NCI-H524 treated with DMSO at 0.1 percent for 48 hours (cell line): ENCODE measurements at places on chromosomes 1 and 21.

DNA sequence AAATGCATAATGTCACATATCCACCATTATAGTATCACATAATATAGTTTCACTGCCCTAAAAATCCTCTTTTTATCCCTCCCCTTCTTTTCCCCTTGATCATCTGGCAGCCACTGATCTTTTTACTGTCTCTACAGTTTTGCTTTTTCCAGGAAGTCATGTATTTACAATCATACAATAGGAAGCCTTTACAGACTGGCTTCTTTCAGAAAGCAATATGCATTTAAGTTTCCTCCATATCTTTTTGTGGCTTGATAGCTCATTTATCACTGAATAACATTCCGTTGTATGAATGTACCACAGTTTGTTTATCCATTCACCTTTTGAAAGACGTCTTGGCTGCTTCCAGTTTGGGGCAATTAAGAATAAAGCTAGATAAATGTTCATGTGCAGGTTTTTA lies 14.3 kb upstream of the WDTC1 start:
- no peak for DNase-seq

GRCh38 chr1:231206856-231207255 lies 34.2 kb upstream of the GNPAT start:
- DNase-seq, result no peak

- no peak for DNase-seq
Measured at GRCh38 chr1:54665852-54666251, 24.3 kb downstream of the MROH7 start.

GRCh38 chr1:21299780-21300395 lies 9.6 kb upstream of the ECE1 start:
- no peak for DNase-seq

- no peak for DNase-seq
Measured at GRCh38 chr1:165387961-165388360, 31.4 kb upstream of the LMX1A start.

GRCh38 chr1:8024329-8024728 lies 1.8 kb downstream of the ERRFI1 start:
- no peak for DNase-seq

GRCh38 chr1:186308264-186309060 lies 66.6 kb downstream of the TPR start:
- DNase-seq, result no peak

DNA sequence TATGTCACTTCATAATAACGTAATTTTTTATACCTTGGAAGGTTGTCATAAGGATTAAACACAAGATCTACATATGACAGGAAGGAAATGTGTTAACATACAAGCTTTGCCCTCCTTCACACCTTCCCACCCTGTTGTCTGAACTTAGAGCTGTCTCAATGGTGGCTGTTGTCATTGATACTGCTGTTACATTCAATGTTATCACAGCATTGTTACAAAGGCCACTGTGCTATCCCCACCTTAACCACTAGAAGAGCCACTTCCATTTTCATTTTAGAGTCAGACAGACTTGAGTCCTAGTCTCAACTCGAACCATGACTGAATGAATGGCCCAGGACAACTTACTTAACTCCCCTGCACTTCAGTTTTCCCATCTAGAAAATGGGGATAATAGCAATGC lies 31.2 kb downstream of the TAS1R2 start:
- DNase-seq, result no peak

- no peak for DNase-seq
Measured at GRCh38 chr1:13679651-13680050, 20.3 kb upstream of the PRDM2 start.
